Thoracic aorta (tissue), 2 donors: ENCODE measurements at places on chromosomes 7 and 10. TPM values are rescaled to one million over a fixed set of nuclear protein-coding genes. Genes with fewer than 3 reads are reported as not detected.
A peak's percentile ranks its signal among the peaks of the same experiment; 100 is the strongest.

GRCh38 chr7:44384586-44385433, 59.4 kb upstream of the CAMK2B start:
- peaks cover 11% of the 10 kb centered on the region for H3K36me3 ChIP-seq
- no peak for DNase-seq
- H3K4me3 ChIP-seq, result no peak overlapping the region
- H3K27ac ChIP-seq, result peak overlapping the region; percentile 84
- H3K4me1 ChIP-seq, result peaks cover 69% of the 10 kb centered on the region
- H3K27me3 ChIP-seq, result no peaks in the 10 kb centered on the region

GRCh38 chr10:32197423-32197822, 141.2 kb upstream of the KIF5B start:
- no peak overlapping the region for H3K27ac ChIP-seq
- no peaks in the 10 kb centered on the region for H3K27me3 ChIP-seq
- DNase-seq, result no peak
- H3K4me3 ChIP-seq, result no peak overlapping the region

GRCh38 chr7:127252778-127253280, at the start of gene GRM8:
Gene GRM8 (minus strand): TSS chr7:127252941.
- H3K4me1 ChIP-seq, result peaks cover 21% of the 10 kb centered on the region
- no peaks in the 10 kb centered on the region for H3K36me3 ChIP-seq
- peak within 1 kb of the TSS; percentile 85 for H3K4me3 ChIP-seq
- peak; percentile 10 for DNase-seq

- no peaks in the 10 kb centered on the region for H3K36me3 ChIP-seq
- no peaks in the 10 kb centered on the region for H3K4me1 ChIP-seq
- no peak for DNase-seq
Measured at GRCh38 chr10:9301554-9301953, 1247.1 kb downstream of the GATA3 start.

SEMA3C gene
- 89.2 TPM for total RNA-seq

TSPAN13 gene
- 1.5 TPM for total RNA-seq

GRCh38 chr7:3042861-3043489, 692 bp downstream of the CARD11 start:
- peak overlapping the region; percentile 15 for H3K4me3 ChIP-seq
- H3K27me3 ChIP-seq, result no peaks in the 10 kb centered on the region
- no peak for DNase-seq
- no peak overlapping the region for H3K27ac ChIP-seq
- H3K4me1 ChIP-seq, result peaks cover 3% of the 10 kb centered on the region
- no peaks in the 10 kb centered on the region for H3K36me3 ChIP-seq

DNA sequence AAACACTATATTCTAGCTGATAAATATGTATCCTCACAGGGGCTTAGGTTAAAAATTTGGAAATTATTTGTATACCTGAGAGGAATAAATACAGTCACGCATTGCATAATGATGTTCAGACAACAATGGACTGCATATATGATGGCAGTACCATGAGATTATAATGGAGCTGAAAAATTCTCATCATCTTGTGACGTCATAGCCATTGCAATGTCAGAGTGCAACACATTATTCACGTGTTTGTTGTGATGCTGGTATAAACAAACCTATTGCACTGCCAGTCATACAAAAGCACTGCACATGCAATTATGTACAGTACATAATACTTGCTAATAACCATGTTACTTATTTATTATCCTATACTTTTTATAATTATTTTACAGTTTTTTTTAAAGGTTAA, 31.4 kb downstream of the STEAP1B start:
- no peaks in the 10 kb centered on the region for H3K4me1 ChIP-seq
- no peaks in the 10 kb centered on the region for H3K36me3 ChIP-seq
- no peaks in the 10 kb centered on the region for H3K27me3 ChIP-seq
- no peak overlapping the region for H3K4me3 ChIP-seq

FAM241B gene
- total RNA-seq, result 2.4 TPM
